ENCODE measurements at places on chromosomes 2 and 18.
A peak's percentile ranks its signal among the peaks of the same experiment; 100 is the strongest.

- H3K36me3 ChIP-seq = no peaks in the 10 kb centered on the region
- no peaks in the 10 kb centered on the region for H3K4me1 ChIP-seq
- no peak overlapping the region for H3K4me3 ChIP-seq
- DNase-seq = no peak
- H3K27me3 ChIP-seq = no peaks in the 10 kb centered on the region
Observed at GRCh38 chr2:149536649-149537048, 50.9 kb downstream of the MMADHC start.

DNA sequence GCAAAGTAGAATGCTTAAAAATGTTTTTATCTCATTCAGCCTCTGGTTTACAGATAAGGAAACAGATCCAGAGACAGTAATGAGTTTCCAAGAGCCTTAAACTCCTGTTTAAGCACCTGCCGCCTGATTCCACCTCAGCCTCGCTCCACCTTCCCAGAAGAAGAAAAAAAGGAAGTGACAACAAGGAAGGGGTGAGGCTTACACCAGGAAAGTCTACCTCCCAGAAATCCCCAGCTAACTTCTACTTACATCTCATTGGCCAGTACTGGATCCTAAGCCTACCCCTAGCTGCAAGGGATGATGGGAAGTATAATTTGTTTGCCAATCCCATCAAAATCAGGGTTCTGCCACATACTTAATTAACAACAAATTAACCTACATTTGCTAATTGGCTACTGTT is 15.3 kb upstream of the ARID5A start:
- H3K36me3 ChIP-seq = no peaks in the 10 kb centered on the region
- no peaks in the 10 kb centered on the region for H3K27me3 ChIP-seq
- no peak overlapping the region for H3K4me3 ChIP-seq

DNA sequence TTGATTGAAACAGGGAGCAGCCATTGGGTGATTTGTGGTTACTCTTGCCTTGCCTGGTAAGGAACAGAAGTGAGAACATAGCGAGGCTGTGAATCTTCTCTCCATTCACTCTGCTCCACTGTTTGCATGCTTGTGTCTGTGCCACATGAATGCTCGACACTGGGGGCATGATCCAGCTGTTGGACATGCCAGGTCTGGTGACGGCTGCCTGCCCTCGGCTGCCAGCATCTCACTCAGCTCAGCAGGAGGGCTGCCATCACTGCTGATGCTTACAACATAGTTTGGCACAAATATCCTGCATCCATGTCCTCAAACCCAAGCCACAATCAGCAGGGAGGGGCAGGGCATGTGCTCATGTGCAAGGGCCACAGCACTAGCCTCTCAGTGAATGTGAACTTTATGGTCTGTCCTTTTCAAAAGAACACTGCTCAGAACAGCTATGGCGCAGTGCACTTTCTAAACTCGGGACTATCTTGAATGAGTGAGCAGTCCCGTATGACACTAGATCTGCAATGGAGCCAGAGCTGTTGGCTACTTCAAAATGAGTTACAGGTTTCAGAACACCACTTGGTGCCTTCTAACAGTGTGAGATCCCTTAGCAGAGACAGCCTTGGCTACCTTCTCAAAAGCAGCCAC is 126.3 kb downstream of the NRP2 start:
- no peaks in the 10 kb centered on the region for H3K36me3 ChIP-seq
- DNase-seq = no peak
- H3K27me3 ChIP-seq = no peaks in the 10 kb centered on the region

GRCh38 chr2:218430721-218431120 is 11.8 kb downstream of the VIL1 start:
- peaks cover 2% of the 10 kb centered on the region for H3K27me3 ChIP-seq
- no peak for DNase-seq
- no peaks in the 10 kb centered on the region for H3K36me3 ChIP-seq
- no peak overlapping the region for H3K27ac ChIP-seq
- no peak overlapping the region for H3K4me3 ChIP-seq

DNA sequence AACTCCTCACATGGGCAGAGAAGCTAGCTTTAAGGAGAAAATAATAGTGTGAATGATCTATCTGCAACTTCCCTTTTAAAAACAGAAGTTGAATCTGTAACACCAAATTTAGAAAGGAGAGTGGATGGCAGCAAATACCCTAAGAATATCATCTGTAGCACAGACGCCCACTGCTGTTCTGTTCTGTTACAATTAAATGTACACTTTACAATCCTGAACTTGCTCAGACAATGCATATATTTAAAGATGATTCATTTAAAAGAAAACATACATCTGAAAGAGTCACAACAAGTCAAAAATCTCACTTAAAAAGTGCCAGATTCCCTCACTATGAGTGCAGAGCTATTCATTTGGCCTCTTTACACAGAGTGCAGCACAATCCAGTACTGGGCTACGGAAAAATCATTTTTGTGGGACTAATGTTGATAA is 8.0 kb upstream of the SERTAD2 start:
- H3K4me3 ChIP-seq = no peak overlapping the region
- H3K27ac ChIP-seq = no peak overlapping the region
- H3K4me1 ChIP-seq = no peaks in the 10 kb centered on the region
- no peaks in the 10 kb centered on the region for H3K27me3 ChIP-seq
- no peak for DNase-seq
- no peaks in the 10 kb centered on the region for H3K36me3 ChIP-seq

DNA sequence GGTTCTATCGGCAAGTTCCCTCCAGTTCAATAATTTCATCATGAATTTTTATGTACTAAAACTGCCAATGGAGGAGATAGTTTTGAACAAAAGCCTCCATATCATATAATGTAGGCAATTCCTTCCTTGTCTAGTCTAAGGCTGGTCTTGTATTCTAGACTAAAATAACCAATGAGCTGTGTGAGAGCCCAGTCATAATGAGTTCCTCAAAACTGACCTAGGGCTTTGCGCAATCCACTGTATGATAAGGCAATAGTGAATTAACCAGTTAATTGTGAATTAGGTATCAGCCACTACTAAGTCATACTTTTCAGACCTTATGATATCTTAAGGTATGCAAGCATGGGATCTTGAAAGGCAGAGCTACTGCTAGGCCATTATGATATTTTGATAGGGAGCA is 7.6 kb upstream of the UXS1 start:
- H3K4me1 ChIP-seq = no peaks in the 10 kb centered on the region
- no peak for DNase-seq
- H3K4me3 ChIP-seq = no peak overlapping the region
- H3K27me3 ChIP-seq = no peaks in the 10 kb centered on the region
- no peak overlapping the region for H3K27ac ChIP-seq
- H3K36me3 ChIP-seq = no peaks in the 10 kb centered on the region

- H3K27me3 ChIP-seq = no peaks in the 10 kb centered on the region
- DNase-seq = no peak
- peak overlapping the region; percentile 33 for H3K27ac ChIP-seq
- H3K36me3 ChIP-seq = peaks cover 9% of the 10 kb centered on the region
Observed at GRCh38 chr2:152594022-152594766, 123.1 kb downstream of the PRPF40A start.

DNA sequence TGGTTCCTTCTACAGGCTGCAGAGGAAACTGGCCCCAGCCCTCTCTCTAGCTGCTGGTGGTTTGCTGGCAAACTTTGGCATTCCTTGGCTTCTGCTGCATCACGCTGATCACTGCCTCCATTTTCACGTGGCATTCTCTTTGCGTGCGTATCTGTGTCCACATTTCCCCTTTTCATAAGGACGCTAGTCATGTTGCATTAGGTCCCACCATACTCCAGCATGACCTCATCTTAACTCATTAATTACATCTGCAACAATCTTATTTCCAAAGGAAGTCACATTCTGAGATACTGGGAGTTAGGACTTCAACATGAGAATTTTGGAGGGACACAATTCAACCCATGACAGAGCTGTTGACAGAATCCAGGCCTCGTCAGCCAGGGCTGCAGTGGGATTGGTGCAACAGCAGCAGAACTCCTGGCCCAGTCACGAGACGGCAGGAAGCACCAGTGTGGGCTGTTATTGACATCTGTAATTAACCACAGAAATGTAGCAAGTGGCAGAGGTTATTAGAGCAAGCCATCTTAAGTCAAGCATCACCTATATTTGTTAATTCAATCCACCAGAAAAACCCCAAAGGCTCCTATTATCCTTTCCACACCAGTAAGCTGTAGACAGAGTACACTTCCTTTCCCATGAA is 132.4 kb downstream of the TMEM163 start:
- DNase-seq = no peak
- no peak overlapping the region for H3K27ac ChIP-seq
- no peaks in the 10 kb centered on the region for H3K27me3 ChIP-seq

GRCh38 chr18:43751835-43752234 is 474.5 kb upstream of the SYT4 start:
- no peaks in the 10 kb centered on the region for H3K36me3 ChIP-seq
- no peak overlapping the region for H3K4me3 ChIP-seq
- H3K27me3 ChIP-seq = no peaks in the 10 kb centered on the region
- DNase-seq = no peak

DNA sequence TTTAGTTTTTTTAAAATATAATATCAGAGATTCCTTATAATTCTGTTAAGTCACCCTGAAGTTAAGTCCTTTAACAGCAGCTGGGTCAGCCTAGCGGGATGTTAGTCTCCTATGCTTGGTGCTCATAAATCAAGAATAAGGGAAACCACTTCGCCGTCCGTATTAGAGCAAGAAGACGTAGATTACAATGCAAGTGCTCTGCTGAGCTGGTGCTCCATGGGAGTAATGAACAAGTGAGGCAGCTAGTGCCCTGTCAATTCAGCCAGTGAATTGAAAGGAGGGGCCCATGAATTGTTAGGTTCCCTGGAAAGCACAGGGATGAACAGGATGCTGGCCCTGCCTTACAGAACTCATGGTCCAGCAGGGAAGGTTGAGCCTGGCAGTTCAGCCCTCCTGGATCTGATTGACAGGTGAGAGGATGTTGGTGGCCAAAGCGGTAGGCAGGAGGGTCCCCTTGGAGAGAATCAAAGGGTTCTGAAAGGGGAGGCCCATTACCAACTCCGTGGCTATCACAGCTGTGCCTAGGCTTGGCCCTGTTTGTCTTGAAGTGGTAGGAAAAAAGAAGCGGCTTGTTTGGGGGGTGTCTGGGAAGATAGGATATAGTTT is 30.8 kb downstream of the PLB1 start:
- DNase-seq = no peak
- H3K27ac ChIP-seq = no peak overlapping the region
- H3K27me3 ChIP-seq = peaks cover 3% of the 10 kb centered on the region
- no peaks in the 10 kb centered on the region for H3K4me1 ChIP-seq
